ENCODE measurements at places on chromosomes 5 and 9. TPM values are rescaled to one million over a fixed set of nuclear protein-coding genes. Genes with fewer than 3 reads are reported as not detected.

DNA sequence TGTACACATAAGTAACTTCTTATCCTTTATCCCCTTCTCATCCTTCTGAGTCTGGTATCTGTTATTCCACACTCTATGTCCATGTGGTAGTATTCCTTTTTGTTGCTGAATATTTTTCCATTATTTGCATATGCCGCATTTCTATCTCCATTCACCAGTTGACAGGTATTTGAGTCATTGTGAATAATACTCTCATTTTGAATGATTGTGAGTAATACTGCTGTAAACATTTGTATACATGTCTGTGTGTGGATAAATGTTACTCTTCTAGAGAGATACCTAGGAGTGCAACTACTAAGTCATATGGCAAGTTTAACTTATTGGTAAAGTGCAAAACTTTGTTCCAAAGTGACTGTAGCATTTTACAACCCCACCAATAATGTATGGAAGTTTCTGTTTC lies 15.6 kb downstream of the RIC1 start:
- H3K36me3 ChIP-seq, result no peaks in the 10 kb centered on the region
- DNase-seq, result no peak
- H3K4me3 ChIP-seq, result no peak overlapping the region
- H3K27ac ChIP-seq, result no peak overlapping the region
- H3K4me1 ChIP-seq, result no peaks in the 10 kb centered on the region

GRCh38 chr5:111810112-111810511 lies 53.1 kb upstream of the NREP start:
- H3K4me1 ChIP-seq, result no peaks in the 10 kb centered on the region
- no peak overlapping the region for H3K4me3 ChIP-seq
- DNase-seq, result no peak
- H3K36me3 ChIP-seq, result no peaks in the 10 kb centered on the region
- H3K27me3 ChIP-seq, result no peaks in the 10 kb centered on the region
- H3K27ac ChIP-seq, result no peak overlapping the region

GRCh38 chr9:36039696-36040095 lies 3.0 kb downstream of the RECK start:
- no peaks in the 10 kb centered on the region for H3K36me3 ChIP-seq
- peaks cover 5% of the 10 kb centered on the region for H3K4me1 ChIP-seq
- H3K27ac ChIP-seq, result no peak overlapping the region
- no peak for DNase-seq
- no peak overlapping the region for H3K4me3 ChIP-seq

- H3K4me1 ChIP-seq, result peaks cover 2% of the 10 kb centered on the region
- H3K27ac ChIP-seq, result no peak overlapping the region
- H3K4me3 ChIP-seq, result no peak overlapping the region
- no peak for DNase-seq
- no peaks in the 10 kb centered on the region for H3K36me3 ChIP-seq
- H3K27me3 ChIP-seq, result no peaks in the 10 kb centered on the region
Measured at GRCh38 chr5:140292212-140293036, 10.5 kb downstream of the PFDN1 start.

- no peak overlapping the region for H3K27ac ChIP-seq
- H3K4me1 ChIP-seq, result peaks cover 2% of the 10 kb centered on the region
- no peak overlapping the region for H3K4me3 ChIP-seq
- H3K36me3 ChIP-seq, result no peaks in the 10 kb centered on the region
Measured at GRCh38 chr9:86669422-86669821, 277.9 kb downstream of the GAS1 start.

GRCh38 chr5:5080790-5081189 lies 59.3 kb upstream of the ADAMTS16 start:
- no peak overlapping the region for H3K4me3 ChIP-seq
- H3K27me3 ChIP-seq, result no peaks in the 10 kb centered on the region
- no peak for DNase-seq
- H3K27ac ChIP-seq, result no peak overlapping the region
- peaks cover 2% of the 10 kb centered on the region for H3K4me1 ChIP-seq
- no peaks in the 10 kb centered on the region for H3K36me3 ChIP-seq

- H3K36me3 ChIP-seq, result no peaks in the 10 kb centered on the region
- no peak for DNase-seq
- H3K4me3 ChIP-seq, result no peak overlapping the region
- H3K27ac ChIP-seq, result no peak overlapping the region
- H3K27me3 ChIP-seq, result no peaks in the 10 kb centered on the region
- no peaks in the 10 kb centered on the region for H3K4me1 ChIP-seq
Measured at GRCh38 chr5:123294544-123294943, 128.7 kb downstream of the CEP120 start.

STPG3 gene
- not detected for total RNA-seq

SLC25A2 gene
- total RNA-seq, result 0.65 TPM

FOXD4 gene
- 0.46 TPM for total RNA-seq

ADAMTS19 gene
- total RNA-seq, result 3.4 TPM

CDKN2B gene
- total RNA-seq, result 1.5 TPM

EIF4E1B gene
- total RNA-seq, result not detected

GRIA1 gene
- total RNA-seq, result 1.4 TPM
